WTC11 (cell line): ENCODE measurements at places on chromosomes 2 and 18. TPM values are rescaled to one million over a fixed set of nuclear protein-coding genes. Genes with fewer than 3 reads are reported as not detected.

DNA sequence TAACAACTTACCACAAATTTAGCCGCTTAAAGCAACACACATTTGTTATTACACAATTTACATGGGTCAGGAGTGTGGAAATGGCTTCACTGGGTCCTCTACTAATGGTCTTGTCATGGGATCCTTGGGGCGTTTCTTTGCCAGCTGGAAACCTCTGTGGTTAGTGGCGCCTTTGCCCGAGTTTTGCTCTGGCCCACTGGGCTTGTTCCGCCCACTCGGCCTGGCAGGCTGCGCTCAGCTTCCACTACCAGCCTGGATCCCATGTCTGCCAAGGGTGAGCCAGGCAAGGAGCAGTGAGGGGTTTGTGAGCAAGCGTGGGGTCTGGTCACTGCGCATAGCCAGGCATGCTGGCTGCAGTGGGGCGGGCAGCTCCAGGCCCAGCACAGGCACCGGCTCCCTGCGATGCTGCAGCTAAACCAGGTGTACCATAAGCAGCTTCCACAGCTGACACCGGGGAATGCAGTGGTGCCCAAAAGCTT is 16.2 kb upstream of the MBD2 start:
- DNase-seq, result no peak

- no peak for DNase-seq
Observed at GRCh38 chr18:70046796-70047195, 99.1 kb upstream of the CD226 start.

- DNase-seq, result no peak
Observed at GRCh38 chr2:8819194-8819593, 18.2 kb downstream of the KIDINS220 start.

- DNase-seq, result no peak
Observed at GRCh38 chr2:217915706-217916105, 87.1 kb downstream of the TNS1 start.

DNA sequence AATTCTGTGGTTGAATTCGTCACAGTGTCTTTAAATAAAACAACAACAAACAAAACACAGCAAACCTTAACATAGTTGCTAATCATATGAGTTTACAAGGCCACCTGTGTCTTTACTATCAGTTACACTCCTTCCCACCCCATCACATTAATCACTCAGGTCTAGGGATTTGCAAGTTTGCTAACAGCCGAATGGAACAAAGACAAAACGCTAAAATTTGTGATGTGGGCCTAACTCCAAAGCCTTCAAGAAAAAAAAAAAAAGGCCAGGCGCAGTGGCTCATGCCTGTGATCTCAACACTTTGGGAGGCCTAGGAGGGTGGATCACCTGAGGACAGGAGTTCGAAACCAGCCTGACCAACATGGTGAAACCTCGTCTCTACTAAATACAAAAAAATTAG is 566 bp upstream of the POLI start:
- no peak for DNase-seq

GRCh38 chr2:154125891-154126290 is 254.2 kb downstream of the GALNT13 start:
- DNase-seq, result no peak

The PPP1CB gene
- 122 to 133 TPM (median 124 TPM) in 3 replicates for total RNA-seq

The GPR35 gene
- 0.22 to 0.60 TPM (median 0.46 TPM) in 3 replicates for total RNA-seq

The CCDC148 gene
- 1.7 to 2.1 TPM (median 1.9 TPM) in 3 replicates for total RNA-seq
